ENCODE measurements at places on chromosomes 6 and 20.

DNA sequence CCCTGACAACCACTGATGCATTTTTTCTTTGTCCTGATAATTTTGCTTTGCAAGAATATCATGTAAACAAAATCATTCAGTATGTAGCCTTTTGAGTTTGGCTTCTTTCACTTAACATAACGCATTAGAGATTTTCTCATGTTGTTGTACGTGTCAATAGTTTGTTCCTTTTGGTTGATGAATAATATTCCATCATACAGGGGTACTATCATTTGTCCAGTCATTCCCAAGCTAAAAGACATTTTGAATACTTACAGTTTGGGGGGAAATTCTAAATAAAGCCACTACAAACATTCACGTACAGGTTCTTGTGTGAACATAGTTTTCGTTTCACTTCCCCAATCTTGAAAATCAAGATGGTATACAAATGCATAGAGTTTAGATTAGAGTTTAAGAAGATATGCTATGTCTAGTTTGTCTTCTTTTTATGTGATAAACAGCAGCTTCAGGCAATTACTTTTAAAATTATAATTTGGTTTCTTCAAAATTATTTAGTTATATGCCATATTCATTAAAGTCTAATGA, 5.2 kb downstream of the HAO1 start:
- DNase-seq: no peak

- DNase-seq: no peak
These were observed 102.7 kb upstream of the CARMIL1 start for GRCh38 chr6:25176466-25176865.

DNA sequence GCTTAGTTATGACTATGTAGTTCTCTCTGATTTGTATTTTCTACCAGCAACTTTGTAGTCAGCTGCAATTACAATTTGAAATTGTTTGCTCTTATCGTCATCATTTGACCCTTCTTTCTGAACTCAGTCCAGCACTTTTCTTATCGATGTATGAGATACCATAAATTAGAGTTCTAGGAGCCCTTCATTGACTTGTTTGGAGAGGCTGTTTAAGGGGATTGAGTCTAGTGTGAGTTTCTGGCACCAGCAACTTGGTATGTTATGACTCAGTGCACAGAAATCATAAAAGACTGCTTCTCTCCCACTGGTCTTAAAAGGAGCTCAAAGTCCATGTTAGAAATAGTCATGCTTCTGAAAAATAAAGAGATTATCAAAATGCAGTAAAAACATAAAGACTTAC, 190.3 kb downstream of the TENT5A start:
- DNase-seq: no peak

- no peak for DNase-seq
These were observed 161.8 kb upstream of the PRND start for GRCh38 chr20:4559906-4560305.

DNA sequence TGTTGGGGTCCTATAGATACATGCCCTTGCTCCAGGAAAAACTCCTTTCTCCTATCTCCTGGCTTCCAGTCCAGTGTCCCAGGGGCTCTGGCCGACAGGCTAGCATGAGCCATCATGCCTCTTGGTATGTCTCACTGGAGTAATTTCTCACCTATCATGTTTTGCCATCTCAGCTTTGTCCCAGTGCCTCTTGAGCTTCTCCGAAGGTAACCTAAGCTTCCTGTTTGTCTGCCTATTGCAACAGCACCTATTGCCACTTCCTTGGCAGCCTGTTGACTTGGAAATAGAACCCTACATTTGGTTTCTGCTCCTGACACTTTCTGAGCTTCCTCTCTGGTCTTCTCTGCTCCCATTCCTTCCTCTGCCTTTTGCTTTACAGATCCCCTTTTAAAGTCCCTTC, 197.7 kb downstream of the KCNQ5 start:
- DNase-seq: no peak

DNA sequence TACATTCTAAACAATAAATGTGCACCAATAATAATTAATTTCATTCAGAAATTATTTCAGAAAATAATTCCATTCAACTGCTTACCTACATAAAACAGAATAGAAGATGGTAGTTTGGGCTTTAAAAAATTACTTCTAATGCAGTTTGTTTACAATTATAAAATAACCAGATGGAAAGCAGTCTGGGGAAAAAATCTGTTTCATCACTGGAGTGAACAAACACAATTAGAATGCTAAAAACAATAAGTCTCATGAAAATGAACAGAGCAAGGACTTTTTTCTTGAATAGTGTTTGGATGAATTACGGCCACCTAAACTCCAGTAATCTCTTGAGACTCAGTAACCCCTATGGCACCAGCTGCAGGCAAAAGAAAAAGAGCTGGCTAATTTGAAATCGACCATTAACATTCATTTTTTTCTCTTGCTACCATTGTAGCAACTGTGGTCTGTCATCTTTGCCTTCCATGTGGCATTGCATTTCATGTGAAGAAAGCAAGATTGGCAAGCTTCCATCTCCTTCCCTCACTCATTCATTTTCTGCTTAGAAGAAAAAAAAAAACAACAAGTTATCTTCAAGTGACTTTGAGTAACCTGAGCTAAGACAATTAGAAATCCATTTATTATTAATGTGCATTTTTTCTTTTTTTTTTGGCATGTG, 88.4 kb upstream of the CEP85L start:
- no peak for DNase-seq

GRCh38 chr6:117264369-117264691, 1.0 kb upstream of the VGLL2 start:
- no peak for DNase-seq

DNA sequence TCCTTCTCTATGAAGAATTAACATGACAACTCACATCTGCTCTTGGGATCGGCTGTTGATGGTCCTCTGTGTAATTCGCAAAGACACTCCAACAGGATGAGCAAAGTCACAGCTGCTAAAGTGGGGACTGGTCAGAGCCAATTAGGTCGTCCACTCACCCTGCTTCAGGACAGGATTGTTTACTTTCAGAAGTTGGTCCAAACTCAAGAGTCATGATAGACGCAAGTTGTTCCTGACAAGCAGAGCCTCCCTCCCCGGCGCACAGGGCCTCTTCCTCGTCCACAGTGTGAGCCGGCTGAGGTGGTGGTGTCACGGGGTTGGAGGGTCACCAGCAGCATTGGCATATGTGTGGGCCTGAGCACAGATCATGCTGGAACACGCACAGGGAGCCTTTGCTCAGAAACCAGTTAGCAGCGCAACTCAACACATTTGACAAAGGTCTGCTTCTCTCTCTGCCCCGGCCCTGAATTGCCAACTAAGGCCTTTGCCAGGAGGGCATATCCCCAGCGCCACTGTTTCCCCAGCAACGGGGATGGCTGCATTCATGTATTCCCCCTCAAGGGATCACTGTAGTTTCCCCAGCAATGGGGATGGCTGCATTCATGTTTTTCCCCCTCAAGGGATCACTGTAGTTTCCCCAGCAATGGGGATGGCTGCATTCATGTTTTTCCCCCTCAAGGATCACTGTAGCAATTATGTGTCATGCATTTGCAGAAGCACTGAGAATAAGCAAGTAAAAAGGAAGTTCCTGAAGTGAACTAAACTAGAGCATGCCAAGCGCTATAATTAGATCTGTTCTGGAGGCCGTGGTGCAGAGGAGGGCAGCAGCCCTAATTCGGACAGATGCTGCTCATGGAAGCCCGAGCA, 111.7 kb downstream of the THBS2 start:
- DNase-seq: no peak

GRCh38 chr6:109382576-109383437, 540 bp upstream of the CD164 start:
- peak; percentile 92 for DNase-seq

DNA sequence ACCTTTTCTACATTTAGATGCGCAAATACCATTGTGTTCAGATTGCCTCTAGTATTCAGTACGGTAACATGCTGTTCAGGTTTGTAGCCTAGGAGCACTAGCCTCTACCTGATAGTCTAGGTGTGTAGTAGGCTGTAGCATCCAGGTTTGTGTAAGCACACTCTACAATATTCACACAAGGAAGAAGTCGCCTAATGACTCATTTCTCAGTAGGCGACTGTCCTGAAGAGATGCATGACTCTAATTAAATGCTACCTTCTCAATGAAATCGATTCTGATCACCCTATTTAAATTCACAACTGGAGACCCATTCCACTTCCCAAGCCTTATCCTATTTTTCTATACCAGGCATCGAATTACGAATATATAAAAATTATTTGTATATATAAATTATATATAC, 1.3 kb downstream of the MCUR1 start:
- no peak for DNase-seq

DNA sequence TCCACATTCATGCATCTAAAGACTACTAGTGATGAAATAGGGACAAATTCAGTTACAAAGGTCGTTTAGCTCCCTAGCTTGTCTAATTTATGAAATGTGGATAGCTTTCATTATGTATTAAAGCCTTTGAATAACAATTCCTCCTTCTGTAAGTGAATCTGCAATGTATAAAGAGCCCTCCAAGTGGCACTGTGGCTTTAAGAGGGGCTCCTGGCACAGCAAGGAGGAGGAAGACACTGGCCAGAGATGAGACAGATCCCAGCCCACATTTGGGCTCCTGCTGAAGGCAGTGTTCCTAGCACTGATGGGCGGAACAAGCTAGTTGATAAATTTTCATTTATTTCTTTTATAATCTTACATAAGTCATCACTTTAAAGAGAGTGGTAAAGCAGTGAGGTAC, 17.6 kb upstream of the FUCA2 start:
- DNase-seq: no peak

- no peak for DNase-seq
These were observed 124.1 kb upstream of the RAB32 start for GRCh38 chr6:146419576-146419975.

GRCh38 chr6:128519931-128520435, 416 bp downstream of the PTPRK start:
- DNase-seq: no peak

GRCh38 chr20:56893226-56893917, 264.3 kb downstream of the TFAP2C start:
- no peak for DNase-seq

DNA sequence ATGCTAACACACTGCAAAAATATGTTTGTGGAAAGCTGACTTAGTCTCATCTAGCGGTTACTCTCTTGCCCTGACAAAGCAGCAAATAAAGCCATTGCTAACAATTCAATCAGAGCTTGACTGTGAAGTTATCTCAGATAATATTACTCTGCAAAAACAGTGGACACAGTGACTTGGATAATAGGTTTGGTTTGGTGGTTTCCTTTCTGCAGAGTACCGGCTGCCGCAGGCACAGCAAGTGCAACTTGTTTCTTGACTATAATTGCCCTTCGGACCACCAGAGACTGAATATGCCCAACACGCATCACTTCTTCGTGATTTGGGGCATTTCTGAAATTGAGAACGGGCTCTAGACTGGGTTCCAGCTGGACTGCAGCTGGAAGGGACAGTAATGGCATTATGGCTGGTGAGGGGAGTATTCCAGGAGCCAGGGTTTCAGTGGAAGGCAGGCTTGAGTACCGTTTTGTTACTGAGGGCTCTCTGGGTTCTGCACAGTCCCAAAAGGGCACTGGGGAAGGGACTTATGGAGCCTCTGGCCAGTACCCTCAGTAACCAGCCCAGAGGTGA, 40.0 kb downstream of the DSTN start:
- DNase-seq: no peak

GRCh38 chr6:792662-793061, 99.7 kb upstream of the EXOC2 start:
- DNase-seq: no peak
